ENCODE measurements at places on chromosomes 5 and 9.

- H3K4me1 ChIP-seq: no peaks in the 10 kb centered on the region
- H3K27me3 ChIP-seq: no peaks in the 10 kb centered on the region
- H3K27ac ChIP-seq: no peak overlapping the region
- H3K4me3 ChIP-seq: no peak overlapping the region
These were observed 924.3 kb upstream of the CDH10 start for GRCh38 chr5:25568989-25569625.

GRCh38 chr9:130111786-130112537 is 58.3 kb downstream of the GPR107 start:
- no peaks in the 10 kb centered on the region for H3K4me1 ChIP-seq
- H3K4me3 ChIP-seq: no peak overlapping the region
- H3K36me3 ChIP-seq: peaks cover 61% of the 10 kb centered on the region
- H3K27me3 ChIP-seq: no peaks in the 10 kb centered on the region

DNA sequence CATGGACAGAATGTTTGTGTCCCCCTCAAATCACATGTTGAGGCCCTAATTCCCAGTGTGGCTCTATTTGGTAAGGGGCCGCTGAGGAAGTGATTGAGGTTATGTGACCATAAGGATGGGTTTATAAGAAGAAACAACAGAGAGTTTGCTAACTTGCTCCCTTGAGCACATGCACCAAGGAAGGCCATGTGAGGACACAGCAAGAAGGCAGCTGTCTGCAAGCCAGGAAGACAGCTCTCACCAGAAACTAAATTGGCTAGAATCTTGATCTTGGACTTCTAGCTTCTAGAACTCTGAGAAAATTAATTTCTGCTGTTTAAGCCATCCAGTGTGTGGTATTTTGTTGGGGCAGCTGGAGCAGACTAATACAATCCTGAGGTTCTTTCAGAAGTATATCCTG is 35.2 kb upstream of the CDC42SE2 start:
- no peaks in the 10 kb centered on the region for H3K4me1 ChIP-seq
- H3K27me3 ChIP-seq: no peaks in the 10 kb centered on the region
- no peak overlapping the region for H3K4me3 ChIP-seq

- no peak overlapping the region for H3K4me3 ChIP-seq
- no peaks in the 10 kb centered on the region for H3K4me1 ChIP-seq
- DNase-seq: no peak
- H3K27me3 ChIP-seq: no peaks in the 10 kb centered on the region
- no peaks in the 10 kb centered on the region for H3K36me3 ChIP-seq
These were observed 11.4 kb downstream of the PCDHGA12 start for GRCh38 chr5:141441571-141442170.

- peaks cover 35% of the 10 kb centered on the region for H3K4me1 ChIP-seq
- no peaks in the 10 kb centered on the region for H3K36me3 ChIP-seq
- H3K27me3 ChIP-seq: no peaks in the 10 kb centered on the region
- DNase-seq: no peak
- no peak overlapping the region for H3K4me3 ChIP-seq
- no peak overlapping the region for H3K27ac ChIP-seq
These were observed 189.7 kb downstream of the GNAQ start for GRCh38 chr9:77841739-77842386.

- H3K4me3 ChIP-seq: peak within 1 kb of the TSS; percentile 71
- peak; percentile 99 for DNase-seq
- H3K4me1 ChIP-seq: peaks cover 14% of the 10 kb centered on the region
These were observed at the start of gene TLE1 for GRCh38 chr9:81689343-81690175. Gene TLE1 (minus strand): TSS chr9:81689547. CDS start chr9:81688240, 1,307 bp downstream.

- no peak overlapping the region for H3K4me3 ChIP-seq
- peaks cover 35% of the 10 kb centered on the region for H3K27me3 ChIP-seq
- H3K4me1 ChIP-seq: no peaks in the 10 kb centered on the region
- no peaks in the 10 kb centered on the region for H3K36me3 ChIP-seq
- no peak for DNase-seq
These were observed 39.6 kb downstream of the KCNT1 start for GRCh38 chr9:135741276-135742219.

Data from upper lobe of right lung (tissue), 1 donor.